ENCODE measurements at places on chromosomes 6 and 20.

- no peak for DNase-seq
Measured at GRCh38 chr20:50652702-50653294, 38.5 kb downstream of the RIPOR3 start.

DNA sequence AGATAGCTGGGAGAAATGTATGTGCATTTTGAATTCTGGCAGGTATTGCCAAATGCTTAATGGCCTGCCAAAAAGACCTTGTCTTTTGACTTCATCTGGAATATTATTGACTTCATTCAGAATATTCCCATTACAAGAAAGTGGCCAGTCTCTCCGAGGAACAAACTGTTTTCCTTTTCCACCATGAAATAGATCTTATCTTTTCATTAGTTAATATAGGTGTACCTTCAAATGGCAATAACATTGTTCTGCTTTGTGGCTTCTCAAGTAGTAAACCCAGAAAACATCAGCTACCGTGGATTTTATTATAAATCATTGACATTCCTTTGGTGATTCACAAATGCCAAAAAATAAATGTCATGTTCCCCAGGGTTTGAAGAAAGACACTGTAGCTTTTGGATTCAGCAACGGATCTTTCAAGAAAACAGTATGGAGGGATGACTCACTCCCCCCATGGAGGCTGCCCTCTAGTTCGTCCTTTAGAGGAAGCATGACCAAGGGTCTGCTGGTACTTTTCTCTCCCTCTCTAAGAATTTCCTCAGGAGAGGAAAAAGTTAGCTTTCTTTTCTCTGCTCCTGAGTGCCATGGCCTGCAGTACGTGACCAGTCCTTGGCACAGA, 1.1 kb upstream of the RNF182 start:
- DNase-seq, result no peak

- no peak for DNase-seq
Measured at GRCh38 chr20:4406627-4407026, 315.1 kb upstream of the PRND start.

DNA sequence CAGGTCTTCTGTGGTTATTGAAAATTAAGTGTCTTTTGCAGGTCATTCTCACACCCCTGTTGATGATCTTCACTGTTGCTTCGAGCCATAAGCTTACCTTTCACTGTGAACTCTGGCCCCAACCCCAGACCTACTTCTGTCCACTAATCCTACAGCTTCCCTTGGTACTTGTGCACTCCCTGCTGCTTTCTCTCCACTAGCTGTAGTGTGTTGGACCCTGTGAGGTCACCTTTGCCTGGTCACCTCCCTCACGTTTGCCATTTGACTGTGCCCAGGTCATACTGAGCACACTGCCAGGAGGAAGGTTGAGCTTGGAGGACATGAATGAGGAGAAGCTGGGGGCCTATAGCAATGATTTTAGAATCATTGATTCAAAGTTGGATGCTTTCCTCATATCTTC, 94.0 kb downstream of the PLCB1 start:
- no peak for DNase-seq

DNA sequence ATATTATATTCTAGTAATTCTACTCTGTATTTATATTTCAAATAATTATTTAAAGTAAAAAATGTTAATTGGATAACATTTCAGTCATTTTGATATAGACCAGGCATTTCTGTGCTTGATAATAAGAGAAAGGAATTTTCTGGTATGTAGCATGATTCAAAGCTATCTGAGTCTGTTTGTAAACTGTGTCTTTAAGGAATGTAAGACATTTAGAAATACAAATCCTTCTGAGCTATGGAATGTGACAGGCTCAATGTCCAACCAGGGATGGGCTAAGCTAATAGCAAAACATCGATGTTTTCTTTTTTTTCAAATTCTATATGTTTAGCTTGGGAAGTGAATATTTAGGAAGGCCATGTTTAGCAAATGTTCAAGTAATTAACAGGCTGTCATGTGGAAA, 41.5 kb upstream of the FAM83B start:
- DNase-seq, result no peak

Data from NCI-H2171 (cell line).